Caudate nucleus (tissue), 63 donors: ENCODE measurements at places on chromosomes 4 and X.

GRCh38 chr4:26252349-26253025 is 68.3 kb upstream of the RBPJ start:
- DNase-seq, result no peak

DNA sequence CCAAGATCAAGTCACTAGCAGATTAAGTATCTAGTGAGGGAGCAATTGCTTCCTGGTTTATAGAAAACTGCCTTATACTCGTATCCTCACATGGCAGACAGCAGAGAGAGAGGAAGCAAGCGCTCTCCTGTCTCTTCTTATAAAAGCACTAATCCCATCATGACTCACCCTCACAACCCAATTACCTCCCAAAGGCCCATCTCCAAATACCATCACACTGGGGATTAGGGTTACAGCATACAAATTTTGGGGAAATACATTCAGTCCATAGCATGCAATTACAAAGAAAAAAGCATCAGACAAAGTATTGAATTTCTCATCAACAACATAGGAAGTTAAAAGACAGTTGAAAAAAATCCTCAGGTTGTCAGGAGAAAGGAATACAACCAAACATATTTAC is 292.6 kb downstream of the IQCM start:
- no peak for DNase-seq

- DNase-seq, result no peak
Observed at GRCh38 chr4:118282692-118283091, 70.1 kb downstream of the PRSS12 start.

GRCh38 chr4:167868163-167868562 is 224.2 kb upstream of the ANXA10 start:
- DNase-seq, result no peak

DNA sequence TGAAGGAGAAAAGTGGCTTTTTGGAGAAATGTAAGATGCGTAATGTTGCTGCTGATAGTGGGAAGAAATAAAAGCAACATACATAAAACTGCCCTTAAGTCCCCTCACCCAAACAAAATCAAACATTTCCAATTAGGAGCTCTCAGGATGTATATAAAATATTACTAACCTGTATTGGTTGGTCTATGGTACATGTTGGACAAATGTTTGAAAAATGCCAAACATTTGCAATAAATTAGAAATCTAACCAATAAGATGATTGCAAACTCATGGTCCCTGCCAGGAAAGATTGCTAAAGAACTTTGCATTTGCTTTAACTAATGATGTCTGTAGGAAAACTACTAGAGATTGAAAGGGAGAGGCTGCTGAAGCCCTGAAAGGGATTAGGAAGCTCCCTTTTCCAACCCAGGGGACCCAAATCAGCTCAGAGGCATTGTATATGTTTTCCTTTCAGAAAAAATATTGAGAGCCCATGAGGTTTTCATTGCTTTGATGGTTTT is 1.8 kb downstream of the SFRP2 start:
- DNase-seq, result no peak

- DNase-seq, result no peak
Observed at GRCh38 chr4:158015241-158015640, 157.6 kb downstream of the GASK1B start.

GRCh38 chr4:15649914-15650545 is 5.1 kb downstream of the FBXL5 start:
- no peak for DNase-seq

GRCh38 chr4:149056615-149057014 is 614.4 kb upstream of the NR3C2 start:
- no peak for DNase-seq

DNA sequence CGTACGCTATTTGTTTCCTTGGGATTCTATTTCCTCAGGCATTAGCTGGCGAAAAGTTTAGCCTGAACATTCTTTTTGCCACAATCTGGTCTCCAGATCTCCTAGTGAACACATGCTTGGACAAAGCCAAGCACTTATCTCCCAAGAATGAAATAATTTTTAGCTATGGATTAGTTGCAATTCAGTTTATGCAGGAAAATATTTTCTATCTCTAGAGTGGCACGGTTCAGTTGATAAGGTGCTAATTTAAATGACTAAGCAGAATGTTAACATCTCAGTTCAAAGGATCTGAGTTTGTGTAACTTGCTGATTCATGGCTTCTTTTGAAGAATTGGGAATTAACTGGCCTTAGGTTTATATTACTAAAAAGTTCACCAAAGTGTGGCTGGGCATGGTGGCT is 58.1 kb upstream of the JADE1 start:
- DNase-seq, result no peak

DNA sequence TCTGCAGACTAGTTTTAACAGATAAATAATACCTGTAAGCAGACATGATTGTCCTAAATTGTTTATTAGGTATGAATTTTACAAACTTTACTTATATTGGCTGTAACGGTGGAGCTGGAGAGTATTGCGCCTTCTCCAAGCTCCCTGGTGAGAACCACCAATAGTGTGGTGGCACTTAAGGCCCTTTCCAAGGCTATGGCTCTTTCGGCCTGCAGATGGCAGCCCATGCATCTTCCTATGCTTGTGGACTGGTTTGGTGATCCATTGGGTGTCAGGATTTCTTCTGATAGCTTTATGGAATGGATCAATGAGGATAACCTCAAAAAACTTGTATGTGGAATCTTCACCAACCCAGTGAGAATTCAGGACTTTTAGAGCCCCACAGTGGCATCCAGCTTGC is 7.8 kb downstream of the LARP1B start:
- DNase-seq, result no peak

DNA sequence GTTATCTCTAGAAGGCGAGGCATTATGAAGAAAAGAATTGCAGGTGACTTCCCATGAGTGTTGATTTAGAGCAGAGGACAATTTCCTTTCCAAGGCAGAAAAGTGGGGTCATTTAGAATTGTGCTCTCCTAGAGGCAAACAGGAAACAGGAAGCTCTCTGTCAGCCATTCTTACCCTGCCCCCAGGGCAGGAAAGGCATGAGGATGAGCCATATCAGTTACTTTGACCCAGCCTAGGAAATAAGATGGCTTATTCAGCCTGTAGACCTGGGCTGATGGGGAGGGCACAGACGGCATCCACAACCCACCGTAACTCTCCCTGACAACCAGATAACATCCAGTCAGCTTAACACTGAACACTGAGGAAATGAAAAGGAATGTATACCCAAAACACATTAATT is 88.8 kb upstream of the KDR start:
- no peak for DNase-seq

- no peak for DNase-seq
Observed at GRCh38 chr4:70874268-70875156, 27.7 kb upstream of the MOB1B start.

GRCh38 chr4:108181704-108182103 is 13.0 kb upstream of the LEF1 start:
- no peak for DNase-seq

GRCh38 chrX:46125111-46125510 is 420.1 kb downstream of the ZNF674 start:
- no peak for DNase-seq

DNA sequence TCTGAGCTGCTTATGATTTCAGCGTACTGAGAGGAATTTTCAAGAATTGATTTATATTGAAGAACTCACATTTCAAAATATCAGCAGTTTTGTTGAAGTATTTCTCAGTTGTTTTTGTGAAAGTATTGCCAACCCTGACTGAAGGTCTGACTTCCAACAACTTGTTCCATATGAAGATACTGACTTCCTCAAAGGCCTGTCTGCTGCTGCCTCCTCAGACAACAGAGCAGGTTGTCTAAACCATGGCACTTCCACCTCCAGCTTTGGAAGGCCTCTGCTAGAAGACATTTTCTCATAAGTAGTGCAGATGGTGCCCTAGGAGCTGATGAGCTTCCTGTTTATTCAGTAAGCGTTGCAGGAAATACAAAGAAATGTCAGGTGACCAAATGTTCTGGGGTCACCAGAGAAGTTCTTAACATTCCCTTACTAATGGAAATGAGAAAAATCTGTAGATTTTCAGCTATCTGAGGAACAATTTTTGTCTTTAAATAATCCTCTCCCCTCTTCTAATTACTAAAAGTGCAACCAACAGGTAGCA is 28.8 kb downstream of the FGF2 start:
- no peak for DNase-seq

DNA sequence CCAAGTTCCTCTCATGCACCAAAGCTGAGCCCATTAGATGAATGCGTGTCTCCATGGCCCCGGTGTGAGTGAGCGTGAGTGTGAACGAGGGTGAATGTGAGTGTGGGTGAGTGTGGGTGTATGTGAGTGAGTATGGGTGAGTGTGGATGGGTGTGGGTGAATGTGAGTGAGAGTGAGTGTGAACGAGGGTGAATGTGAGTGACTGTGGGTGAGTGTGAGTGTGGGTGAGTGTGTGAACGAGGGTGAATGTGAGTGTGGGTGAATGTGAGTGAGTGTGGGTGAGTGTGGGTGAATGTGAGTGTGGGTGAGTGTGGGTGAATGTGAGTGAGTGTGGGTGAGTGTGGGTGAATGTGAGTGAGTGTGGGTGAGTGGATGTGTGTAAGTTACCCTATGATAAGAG is 1521.8 kb upstream of the TENM3 start:
- DNase-seq, result no peak

DNA sequence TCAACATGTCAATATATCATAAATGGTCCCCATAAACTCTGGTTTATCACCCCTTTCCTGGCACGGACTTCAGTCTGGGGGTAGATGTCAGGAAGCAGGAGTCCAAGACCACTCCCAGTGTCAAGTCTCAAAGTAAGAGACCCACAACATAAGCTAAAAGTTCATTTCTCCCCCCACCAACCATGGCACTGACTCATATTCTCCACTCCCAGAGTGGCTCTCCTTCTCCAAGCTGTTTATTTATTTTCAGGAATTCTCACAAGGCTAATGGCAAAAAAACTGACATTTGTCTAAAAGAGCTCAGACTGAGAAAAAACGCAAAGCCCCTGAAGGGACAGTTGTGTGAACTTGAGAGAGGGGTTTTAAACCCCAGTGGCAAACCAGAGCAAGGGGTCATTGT is 217.0 kb downstream of the RAB28 start:
- DNase-seq, result no peak

- DNase-seq, result no peak
Observed at GRCh38 chr4:154603033-154603943, 9.2 kb downstream of the FGG start.

GRCh38 chrX:118983513-118983912 is 9.1 kb downstream of the LONRF3 start:
- no peak for DNase-seq

- DNase-seq, result no peak
Observed at GRCh38 chr4:40335525-40335894, 377 bp downstream of the CHRNA9 start.

GRCh38 chr4:85153221-85153620 is 186.7 kb upstream of the WDFY3 start:
- no peak for DNase-seq

DNA sequence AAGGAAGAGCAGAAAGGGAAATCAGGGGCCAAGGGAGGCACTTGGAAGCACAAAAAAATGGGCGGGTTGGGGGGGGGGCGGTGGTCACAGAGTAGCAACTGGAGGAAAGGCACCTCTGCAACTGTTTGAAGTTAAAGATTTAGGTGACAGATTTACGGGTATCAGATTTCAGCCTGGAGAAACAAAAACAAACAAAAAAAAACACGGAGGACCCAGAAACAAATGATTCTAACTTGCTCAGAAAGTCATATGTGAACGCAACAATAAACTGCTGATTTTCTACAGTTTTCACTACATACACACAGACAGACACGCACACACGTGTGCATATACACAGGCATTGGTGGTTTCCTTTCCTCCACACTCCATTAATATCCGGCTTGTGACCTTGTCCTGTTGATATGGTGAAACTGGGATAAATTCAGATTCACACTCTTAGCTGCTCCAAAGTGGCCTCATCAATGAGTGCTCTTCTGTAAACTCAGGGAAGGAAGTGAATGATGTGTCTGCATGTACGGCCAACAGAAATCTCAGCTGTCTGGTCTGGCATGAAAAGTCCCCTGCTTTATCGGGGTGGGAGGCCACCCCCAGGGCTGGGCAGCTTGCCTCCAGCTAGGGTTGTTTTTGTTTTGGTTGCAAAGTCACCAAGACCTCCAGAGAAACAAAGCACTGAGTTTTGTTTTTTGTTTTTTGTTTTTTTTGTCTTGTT is 54.3 kb downstream of the CHST7 start:
- no peak for DNase-seq

DNA sequence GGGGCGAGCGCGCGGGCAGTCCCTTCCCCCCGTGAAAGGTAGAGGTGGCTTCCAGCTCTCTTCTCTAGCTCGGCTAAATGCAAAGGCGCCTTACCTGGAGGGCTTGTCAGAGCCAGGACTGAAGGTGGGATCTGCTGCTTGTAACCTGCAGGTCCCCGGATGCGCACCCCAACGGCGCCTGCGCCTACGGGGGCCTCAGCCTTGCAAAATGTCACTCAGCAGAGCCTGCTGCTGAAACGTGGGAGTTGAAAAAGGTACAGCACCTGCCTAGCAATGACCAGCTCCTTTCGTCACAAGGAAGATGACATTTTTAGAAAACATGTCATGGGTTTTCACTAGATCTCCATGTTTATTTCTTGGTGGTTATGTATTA is 583 bp downstream of the ABHD18 start:
- peak; percentile 61 for DNase-seq

DNA sequence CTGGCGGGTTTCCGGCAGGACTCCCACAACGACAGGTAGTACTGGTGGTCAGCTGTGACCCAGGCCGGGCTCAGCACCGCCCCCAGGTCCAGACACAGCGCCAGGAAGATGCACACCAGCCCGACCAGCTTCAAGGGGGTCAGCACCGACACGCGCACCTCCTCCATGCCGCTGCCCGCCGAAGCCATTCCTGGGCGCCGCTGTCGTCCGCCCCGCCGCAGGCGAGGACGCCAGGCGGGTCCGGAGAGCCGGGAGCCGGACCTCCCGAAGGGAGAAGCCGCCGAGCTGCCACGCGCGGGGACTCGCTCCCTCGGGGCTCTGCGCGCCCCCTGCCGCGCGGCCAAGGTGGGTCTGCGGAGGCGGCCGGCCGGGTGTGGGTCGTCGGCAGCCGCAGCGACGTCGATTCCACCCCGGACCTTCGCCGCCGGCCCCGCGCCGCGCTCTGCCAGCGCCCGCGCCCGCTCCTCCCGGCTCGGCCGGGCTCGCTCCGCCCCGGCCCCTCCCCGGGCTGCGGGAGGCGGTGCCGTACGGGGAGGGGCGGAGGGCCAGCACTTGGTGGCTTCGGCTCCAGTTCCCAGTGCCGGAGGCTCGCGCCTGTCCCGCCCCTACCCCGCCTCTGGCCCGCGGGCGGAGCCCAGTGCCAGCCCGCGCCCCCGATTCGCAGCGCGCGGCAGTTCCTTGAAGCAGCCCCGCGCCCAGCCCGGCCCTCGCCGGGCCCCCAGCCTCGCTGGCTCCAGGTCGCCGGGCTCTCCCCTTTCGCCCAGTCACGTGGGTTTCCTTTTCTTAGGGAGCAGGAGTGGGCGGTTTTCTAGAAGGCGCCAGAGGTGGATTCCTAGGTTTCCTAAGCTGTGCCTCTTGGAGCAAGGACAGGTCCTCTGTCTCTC is at the start of gene TMEM47:
Gene TMEM47 (minus strand): TSS at position 444 of the 884 bp plus-strand sequence. CDS start 256 bp downstream, at position 188.
- DNase-seq, result peak; percentile 32

DNA sequence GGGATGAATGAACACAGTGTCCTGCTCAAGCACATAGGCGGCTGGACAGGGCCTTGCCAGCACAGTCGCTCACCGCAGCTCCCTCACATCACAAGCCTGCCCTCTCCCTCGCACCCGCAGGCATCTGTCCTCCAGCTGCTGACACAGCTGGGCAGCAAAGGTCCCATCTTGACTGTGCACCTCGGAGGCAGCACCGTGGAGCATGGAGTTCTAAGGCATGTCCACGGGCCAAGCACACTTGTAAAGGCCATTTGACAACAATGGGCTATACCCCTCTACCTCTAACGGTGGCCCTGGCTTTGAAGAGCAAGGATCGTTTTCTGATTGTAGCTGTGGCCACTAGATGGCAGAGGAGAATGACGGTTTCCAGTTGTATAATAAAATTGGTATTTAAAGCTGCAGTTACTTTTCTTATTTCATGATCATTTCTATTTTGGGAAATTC is 53.8 kb downstream of the APLN start:
- peak; percentile 5 for DNase-seq

- DNase-seq, result no peak
Observed at GRCh38 chrX:2756548-2756947, 4.7 kb downstream of the XG start.
